RCC 7860 (cell line): ENCODE measurements at places on chromosomes 6 and 20.
A peak's percentile ranks its signal among the peaks of the same experiment; 100 is the strongest.

DNA sequence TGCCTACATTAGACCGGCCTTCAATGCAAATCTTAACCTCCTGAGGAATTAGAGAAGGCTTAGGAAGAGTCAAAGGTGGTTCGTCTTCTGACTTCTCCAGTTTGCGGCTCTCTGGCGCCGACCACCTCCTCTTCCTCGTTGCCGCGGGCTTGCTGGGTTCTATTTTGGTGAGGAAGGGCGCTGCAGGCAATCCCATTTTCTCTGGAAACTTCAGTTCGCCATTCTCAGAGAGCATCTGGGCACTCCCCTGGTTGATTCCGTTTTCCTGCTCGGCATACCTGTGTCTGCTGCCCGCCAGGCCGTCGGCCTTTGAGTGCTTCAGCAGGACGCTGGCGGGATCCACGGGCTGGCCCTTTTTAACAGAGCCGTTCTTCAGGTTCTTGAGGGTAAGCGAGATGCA lies 67.9 kb downstream of the GMPR start:
- no peak for DNase-seq

DNA sequence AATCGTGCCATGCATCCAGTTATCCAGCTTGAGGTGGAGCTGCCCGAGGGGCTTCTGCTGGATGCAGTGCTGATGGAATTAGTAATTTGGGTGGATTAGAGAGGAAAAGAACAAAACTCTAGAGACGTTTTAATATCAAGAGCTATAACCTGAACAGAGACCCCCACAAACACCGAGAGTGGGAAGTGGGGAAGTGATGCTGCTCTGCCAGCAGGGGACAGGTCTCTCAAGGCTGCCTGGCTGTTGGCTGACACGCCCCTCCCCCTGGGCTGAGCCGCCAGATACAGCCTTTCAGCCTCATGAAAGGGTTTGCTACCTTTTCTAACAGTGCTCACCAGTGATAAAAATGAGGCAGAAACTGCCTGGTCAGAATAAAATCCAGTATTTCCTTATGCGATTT lies 9.6 kb downstream of the LEMD2 start:
- no peak for DNase-seq

GRCh38 chr6:31113861-31114540 lies 599 bp upstream of the PSORS1C1 start:
- DNase-seq = peak; percentile 34

DNA sequence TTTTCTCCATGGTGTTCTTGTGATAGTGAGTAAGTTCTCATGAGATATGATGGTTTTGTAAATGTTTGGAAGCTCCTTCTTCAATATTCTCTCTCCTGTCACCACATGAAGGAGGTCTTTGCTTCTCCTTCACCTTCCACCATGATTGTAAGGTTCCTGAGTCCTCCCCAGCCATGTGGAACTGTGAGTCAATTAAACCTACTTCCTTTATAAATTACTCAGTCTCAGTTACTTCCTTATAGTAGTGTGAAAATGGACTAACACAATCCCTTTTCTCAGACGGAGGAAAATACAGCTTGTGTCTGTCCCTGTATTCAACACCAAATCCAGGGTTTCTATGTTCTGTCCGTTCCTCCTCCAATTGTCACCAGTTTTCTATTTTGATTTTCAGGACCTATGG lies 181.0 kb downstream of the ALDH8A1 start:
- DNase-seq = no peak

DNA sequence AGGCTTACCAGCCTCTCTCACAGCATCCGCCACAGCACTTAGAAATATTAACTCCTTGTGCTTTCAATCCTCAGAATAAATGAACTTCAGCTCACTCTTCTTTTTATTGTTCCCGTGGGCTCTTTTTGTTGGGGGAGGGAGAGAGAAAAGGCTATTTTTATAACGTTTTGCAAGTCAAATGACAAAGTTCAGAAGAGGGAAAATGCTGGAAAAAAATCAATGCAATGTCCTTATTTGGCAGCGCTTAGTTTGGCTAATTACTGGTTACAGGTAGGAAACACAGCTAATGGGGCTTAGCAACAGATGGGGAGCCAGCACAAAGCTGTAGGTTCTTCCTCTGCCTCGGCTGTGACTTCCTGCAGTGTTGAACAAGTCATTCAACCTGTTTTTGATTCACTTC lies 1067.0 kb upstream of the MAP3K7 start:
- no peak for DNase-seq

GRCh38 chr6:31399589-31400466 lies 3.6 kb upstream of the MICA start:
- peak; percentile 64 for DNase-seq

DNA sequence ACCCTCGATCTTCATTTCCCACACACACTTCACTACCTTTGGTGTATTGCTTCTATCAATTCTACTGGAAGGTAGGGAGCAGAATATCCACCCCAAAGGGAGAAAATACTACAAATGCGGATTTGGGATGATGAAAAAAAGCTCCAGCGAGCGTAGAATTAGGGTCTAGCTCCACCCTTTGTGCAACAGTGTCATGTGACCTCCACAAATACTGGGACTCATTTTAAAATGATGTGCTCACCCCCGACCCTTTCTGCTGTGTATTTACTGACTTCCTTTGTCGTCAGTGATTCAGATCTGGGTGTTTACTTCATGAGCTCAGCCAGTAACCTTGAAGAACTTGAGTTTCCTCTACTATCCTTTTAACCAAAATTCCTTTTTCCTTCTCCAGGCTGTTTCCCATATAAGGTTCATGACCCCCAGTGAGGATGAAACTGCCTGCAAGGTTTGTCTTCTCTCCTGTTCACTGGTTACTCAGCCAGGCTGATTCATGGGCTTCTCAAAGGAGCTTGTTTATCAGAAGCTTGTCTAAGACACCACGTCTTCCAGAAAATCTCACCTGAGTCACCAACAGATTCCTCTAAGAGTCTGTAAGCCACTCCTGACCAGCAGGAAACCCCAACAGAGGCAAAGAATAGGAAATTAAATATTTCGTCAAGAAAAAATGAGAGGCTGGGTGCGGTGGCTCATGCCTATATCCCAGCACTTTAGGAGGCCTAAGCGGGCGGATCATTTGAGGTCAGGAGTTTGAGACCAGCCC lies 39.6 kb upstream of the PAX1 start:
- no peak for DNase-seq

GRCh38 chr6:169810066-169810989 lies 58.9 kb downstream of the ERMARD start:
- no peak for DNase-seq

- no peak for DNase-seq
These were observed at the start of gene CRISP2 for GRCh38 chr6:49713346-49713745. Gene CRISP2, minus strand, starts transcription at chr6:49713543. Its CDS starts 4,347 bp downstream, at chr6:49709196.

GRCh38 chr6:44590471-44590870 lies 203.0 kb downstream of the CDC5L start:
- DNase-seq = no peak

DNA sequence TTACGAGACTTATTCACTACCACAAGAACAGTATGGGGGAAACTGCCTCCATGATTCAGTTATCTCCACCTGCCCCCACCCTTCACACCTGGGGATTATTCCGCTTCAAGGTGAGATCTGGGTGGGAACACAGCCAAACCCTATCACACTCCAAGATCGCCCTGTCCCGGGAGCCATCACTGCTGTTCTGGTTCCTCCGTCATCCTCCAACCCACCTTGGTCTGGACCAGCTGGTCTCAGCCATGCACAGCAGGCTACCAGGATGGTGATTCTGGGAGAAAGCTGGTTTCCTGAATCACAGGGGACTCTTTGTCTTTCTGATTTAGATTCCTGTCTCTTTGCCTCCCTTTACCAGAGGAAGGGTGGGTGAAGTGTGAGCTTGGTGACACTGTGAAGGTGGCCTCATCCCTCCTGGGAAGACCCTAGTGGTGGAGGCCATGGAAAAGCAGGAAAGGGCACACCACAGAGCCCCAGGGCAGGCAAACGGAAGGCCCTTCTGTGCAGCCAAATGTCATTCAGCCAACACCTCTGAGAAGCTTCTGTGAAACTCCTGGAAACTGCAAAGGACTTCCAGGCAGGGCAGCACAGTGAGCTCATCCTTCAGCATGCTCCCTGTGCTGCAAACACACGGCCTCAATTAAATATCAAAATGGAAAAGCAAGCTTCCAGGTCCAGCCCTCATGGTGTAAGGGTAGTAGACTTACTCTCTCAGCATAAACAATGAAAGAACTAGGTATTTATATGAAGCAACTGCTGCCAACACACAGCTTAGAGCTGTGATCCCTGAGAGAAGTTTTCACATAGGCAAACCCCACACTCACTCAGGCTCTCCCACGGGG lies 169.8 kb downstream of the ANKRD60 start:
- DNase-seq = no peak

DNA sequence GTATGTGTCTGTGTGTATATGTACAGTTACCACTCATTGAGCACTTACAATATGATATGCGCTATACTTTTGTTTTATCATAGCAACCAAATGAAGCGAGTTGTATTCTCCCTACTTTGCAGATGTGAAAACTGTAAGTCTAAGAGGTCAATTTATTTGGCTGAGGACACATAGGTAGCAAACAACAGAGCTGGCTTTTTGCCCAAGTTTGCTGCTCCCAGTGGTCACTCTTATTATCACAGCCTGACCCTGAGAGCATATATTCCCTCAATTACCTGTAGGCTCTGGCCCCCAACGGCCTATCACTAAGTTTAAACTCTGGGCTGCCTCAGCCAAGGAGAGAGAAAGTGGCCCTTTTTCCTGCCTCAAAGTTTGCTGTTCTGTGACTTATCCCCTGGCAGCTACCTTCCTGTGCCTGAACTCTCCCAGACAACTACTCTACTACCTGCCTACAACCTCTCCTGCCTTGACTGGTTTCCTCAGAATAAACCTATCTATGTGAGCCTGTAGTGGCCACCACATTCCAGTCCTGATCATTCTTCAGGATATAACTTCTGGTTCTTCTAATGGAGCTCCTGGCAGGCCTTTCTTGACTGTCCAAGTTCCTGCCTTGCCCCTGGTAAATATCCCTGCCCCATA lies 221.8 kb downstream of the FRK start:
- DNase-seq = peak; percentile 31

DNA sequence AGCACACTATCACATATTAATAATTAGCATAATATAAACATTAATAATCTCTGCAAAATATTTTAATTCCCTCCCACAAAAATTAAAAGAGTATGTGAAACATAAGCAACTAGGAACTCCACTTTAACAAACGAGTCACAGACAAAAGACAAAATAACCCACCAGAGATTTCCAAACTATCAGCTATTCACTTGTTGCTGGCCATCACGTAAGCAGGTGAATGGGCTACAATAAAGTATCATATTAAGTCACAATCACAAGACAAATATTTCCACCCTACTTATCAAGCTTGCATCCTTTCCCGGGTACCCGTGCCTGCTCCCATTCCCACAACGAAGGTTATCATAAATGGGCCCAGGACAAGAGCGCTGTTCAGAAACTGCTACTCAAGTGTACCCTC lies 2.5 kb downstream of the HDAC2 start:
- DNase-seq = no peak

DNA sequence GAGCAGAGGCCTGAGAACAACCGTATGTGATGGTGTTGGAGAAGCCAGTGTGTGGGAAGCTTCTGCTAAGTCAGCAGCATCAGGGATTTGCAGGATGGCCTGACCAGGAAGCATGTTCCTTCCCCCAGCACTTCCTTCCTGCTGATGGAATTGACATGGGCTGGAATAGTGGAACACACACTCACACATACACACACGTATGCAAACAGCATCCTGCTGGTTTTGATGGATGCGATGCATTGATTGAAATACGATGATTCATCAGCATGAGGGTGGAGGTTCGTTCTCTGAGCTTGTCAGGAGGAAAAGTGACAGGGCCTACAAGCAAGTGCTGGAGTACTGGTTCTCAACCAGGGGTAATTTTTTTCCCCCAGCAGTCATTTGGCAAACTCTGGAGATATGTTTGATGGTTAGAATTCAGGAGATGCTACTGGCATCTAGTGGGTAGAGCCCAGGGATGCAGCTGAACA lies 229.1 kb downstream of the NFATC2 start:
- DNase-seq = no peak

DNA sequence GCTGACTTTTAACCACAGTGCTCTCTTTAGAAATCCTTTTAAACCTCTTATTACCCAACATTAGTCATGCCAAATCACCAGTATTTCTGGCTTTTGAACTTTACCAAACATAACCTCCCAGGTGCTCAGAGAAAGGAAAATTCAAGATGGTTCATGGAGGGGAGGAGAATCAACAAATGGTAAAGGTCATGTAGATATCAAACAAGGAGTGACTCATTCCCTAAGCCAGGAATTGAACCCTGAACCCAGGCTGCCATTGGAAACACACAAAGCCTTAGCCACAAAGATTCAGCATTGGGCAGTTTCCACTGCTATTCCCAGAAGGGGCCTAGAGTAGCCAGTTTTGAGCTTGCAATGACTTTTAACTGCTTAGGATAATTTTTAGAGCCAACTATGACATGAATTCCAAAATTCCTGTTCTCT lies 21.6 kb upstream of the ENTPD6 start:
- DNase-seq = no peak

- no peak for DNase-seq
These were observed 163.6 kb downstream of the BTBD9 start for GRCh38 chr6:38476141-38476540.

GRCh38 chr6:27495386-27496135 lies 22.7 kb upstream of the ZNF184 start:
- peak; percentile 83 for DNase-seq

DNA sequence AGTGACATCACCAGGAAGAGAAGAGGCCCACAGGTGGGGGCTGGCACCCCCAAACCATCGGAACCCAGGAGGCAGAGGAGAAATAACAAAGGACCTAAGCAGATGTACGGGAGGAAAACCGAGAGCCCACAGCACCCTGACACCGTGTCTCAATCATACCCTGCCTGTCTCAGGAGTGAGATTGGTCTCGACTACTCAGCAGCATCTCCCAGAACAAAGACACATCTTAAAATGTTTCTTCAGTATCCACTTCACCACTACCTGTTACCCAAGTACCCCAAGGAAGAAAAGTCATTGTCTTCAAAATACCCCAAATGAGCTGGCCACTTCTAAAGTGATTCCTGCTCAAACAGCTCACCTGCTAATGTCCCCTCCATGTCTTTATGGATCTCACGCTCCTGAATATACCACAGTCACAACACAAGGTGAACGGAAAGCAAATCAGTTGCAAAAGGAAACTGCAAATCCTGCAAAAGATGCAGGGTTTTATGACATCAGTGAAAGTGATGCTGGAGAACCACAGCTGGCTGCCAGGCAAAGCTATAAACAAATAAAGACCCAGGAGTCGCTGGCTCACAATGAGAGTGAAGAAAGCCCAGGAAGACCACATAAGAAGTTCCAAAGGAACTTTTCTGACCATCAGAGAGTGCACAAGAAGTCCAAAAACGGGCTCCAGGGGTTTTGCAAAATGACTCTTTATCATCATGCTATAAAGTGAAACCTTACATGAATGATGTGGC lies 44.1 kb downstream of the PREX1 start:
- DNase-seq = no peak

DNA sequence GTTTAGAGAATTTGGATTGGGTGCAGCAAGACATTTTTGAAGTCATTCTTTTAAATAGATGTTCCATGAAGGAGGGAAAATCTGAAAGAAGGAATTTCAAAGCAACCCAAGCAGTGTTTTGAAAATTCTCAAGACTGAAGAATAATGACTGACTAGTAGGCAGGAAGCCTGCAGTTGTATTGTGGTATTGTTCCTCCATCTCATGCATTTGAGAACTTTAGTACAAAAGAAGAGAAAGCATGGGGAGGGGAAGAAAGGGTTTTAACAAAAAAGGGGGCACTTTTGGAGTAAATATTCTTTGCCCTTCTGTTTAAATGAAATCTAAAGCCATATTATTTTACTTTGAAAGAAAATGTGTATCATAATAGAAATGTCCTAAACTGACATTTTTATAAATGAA lies 6.6 kb downstream of the NCOA3 start:
- no peak for DNase-seq

- no peak for DNase-seq
These were observed 15.6 kb downstream of the NSFL1C start for GRCh38 chr20:1450926-1451491.

- DNase-seq = no peak
These were observed 3.7 kb downstream of the HLA-DQB2 start for GRCh38 chr6:32759669-32760068.
